ENCODE measurements at places on chromosomes 12 and 14.
A peak's percentile ranks its signal among the peaks of the same experiment; 100 is the strongest.

DNA sequence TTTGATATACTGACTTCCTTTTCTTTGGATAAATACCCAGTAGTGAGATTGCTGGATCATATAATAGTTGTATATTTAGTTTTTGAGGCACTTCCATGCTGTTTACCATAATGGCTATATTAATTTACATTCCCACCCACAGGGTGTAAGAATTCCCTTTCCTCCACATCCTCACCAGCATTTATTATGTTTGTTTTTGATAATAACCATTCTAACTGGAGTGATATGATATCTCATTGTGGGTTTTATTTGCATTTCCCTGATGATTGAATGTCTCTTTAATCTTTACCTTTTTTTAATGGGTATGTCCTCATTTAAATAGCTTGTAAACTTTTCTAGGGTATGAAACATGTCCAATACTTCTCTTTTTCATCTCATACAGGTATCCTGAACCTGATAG is 11.6 kb upstream of the SAV1 start:
- peak; percentile 81 for DNase-seq

GRCh38 chr12:613996-614395 is 49.2 kb downstream of the NINJ2 start:
- no peak for DNase-seq

DNA sequence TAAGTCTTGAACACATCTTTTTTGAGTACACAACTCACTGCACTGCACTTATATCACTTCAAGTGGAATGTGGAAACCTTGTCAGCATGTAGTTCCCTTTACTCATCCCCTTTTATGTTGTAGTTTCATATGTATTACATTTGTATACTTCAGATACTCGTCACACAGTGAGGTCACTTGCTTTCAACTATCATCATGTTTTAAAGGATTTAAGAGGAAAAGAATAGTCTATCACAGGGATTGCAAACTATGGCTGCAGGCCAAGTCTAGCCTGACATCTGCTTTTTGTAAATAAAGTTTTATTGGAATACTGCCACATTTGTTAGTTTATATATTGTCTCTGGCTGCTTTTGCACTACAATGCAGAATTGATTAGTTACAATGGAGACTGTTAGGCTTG is 24.3 kb downstream of the CNOT2 start:
- no peak for DNase-seq

- DNase-seq, result peak; percentile 47
Observed at GRCh38 chr14:33842299-33842698, 108.6 kb downstream of the EGLN3 start.

DNA sequence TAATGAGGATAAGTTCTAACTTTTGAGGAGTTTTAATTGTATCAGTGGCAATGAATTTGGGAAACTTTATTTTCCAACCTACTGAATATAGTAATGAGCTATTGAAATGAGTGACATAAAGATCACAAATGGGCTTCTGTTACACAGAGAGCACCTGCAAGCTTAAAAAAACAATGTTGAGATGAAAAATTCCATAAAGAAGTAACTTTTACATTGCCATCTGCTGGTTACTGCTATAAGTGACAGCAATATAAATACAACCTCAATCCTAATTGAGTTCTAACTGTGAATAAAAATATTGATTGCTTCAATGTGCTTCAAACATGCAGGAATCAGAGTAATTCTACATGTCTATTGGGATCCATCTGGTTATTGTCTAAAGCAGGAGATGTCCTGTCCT is 14.2 kb downstream of the WIF1 start:
- DNase-seq, result no peak

DNA sequence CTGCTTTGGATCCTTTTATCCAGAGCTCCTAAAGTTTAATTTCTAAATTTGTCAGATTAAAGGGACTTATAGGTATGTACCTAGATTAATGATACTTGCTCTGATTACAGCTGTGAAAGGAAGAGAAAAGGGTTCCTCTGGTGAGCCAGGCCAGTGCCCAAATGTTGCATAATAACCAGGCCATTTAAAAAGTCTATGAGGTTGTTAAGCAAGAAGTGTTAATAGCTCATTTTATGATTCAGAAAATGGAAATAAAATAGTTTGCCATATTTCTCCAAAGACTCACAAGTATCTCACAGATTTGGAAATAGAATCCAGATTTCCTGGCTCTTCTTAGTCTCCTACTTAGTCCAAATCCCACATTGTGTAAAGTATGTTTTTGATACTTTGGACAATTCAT is 67.6 kb downstream of the SLC38A6 start:
- no peak for DNase-seq

DNA sequence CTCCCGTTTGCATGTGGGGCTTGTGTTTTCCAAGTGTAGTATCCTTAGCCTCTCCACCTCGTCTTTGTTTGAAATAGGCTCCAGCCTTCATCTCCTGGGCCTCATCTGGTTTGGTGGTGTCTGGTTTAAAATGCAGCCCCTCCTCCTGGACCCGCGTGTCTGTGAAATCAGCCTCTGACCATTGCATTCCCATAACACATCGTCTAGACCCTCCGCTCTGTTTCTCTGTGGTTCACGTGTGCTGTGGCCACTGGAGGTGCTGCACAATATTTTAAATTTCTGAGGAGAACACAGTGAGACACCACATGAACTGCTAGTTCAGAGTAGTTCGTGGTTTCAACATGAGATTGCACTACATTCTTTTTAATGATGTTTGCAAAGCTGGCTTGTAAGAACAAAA is 35.6 kb downstream of the UBE3B start:
- no peak for DNase-seq

GRCh38 chr12:68904351-68904962 is 28.5 kb downstream of the CPM start:
- DNase-seq, result no peak

GRCh38 chr14:31718985-31719384 is 157.8 kb downstream of the NUBPL start:
- DNase-seq, result no peak

- no peak for DNase-seq
Observed at GRCh38 chr12:88127855-88128254, 14.0 kb downstream of the CEP290 start.

DNA sequence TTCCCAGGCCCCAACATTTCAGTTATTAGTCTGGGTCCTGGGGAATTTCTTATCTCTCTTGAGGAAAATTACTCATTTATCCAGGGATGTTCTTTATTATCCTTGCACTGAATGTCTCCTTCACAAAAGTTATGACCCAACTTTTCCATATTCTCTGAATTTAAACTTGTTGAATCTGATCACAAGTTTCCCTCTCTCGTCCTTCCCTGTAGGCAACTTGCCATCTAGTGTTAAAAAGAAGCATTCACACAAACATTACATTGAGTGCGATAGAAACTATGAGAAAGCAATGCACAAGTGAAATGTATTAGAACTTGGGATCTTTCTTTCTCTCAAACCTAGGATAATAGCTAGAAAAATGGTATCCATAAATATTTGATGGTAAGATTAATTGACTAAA is 608.4 kb downstream of the FSCB start:
- DNase-seq, result no peak

DNA sequence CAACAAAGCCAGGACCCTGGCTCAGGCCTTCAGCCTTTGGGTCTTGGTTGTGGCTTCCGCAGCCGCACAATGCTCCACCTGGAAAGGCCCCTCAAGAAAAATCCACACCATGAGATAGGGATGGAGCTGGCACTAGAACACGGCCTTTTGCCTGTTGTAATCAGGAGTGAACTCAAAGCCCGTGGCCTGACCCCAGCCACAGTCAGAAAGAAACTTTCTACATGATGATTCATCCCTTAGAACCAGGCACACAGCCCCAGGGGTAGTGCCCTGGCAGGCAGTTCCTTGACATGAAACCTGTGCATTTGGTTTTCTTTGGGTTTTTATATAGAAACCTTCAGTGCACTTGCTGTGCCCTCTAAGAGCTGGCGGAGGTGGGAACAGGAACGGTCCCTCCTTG is 5.1 kb downstream of the CLMN start:
- no peak for DNase-seq

GRCh38 chr12:53600490-53601295 is 25.5 kb downstream of the ATF7 start:
- peak; percentile 40 for DNase-seq

DNA sequence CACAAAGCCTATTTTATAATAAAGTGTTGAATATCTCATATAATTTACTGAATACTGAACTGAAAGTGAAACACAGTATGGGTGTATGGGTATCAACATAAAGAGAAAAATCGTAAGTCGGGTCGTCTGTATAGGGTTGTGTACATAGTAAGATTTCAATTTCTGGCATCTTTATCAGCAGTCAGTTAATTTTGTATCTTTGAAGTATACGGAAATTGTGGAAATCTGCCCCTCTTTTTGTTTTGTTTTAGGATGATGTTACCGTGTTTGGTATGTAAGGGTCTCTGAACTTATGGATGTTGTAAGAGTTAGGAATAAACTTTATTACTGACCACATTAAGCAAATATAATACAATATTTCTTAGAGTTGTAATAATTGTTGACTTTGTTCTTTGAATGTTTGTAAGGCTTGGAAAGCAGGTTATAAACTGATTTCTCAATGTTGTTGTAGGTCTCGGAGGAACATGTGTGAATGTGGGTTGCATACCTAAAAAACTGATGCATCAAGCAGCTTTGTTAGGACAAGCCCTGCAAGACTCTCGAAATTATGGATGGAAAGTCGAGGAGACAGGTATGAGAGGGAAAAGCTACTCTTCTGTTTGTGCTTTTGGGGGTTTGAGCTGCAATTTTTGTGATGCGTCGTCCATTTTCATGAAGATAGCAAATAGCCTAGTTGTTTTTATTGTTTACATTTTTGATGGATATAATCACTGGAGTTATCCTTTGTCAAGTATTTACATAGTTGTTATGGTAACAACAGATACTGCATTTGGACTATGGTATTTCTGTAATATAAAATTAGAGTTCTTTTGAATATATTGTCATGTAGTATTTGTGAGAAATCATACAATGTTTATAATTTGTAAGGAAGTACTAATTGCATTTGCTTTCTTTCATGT is 12.0 kb downstream of the EID3 start:
- DNase-seq, result no peak

- DNase-seq, result no peak
Observed at GRCh38 chr14:74610866-74611649, 979 bp downstream of the LTBP2 start.

All from NCI-H526 treated with DMSO at 0.1 percent for 48 hours (cell line).